ENCODE measurements at places on chromosomes 2 and 18.

GRCh38 chr2:211513446-211513845 is 957.0 kb downstream of the CPS1 start:
- DNase-seq: no peak

DNA sequence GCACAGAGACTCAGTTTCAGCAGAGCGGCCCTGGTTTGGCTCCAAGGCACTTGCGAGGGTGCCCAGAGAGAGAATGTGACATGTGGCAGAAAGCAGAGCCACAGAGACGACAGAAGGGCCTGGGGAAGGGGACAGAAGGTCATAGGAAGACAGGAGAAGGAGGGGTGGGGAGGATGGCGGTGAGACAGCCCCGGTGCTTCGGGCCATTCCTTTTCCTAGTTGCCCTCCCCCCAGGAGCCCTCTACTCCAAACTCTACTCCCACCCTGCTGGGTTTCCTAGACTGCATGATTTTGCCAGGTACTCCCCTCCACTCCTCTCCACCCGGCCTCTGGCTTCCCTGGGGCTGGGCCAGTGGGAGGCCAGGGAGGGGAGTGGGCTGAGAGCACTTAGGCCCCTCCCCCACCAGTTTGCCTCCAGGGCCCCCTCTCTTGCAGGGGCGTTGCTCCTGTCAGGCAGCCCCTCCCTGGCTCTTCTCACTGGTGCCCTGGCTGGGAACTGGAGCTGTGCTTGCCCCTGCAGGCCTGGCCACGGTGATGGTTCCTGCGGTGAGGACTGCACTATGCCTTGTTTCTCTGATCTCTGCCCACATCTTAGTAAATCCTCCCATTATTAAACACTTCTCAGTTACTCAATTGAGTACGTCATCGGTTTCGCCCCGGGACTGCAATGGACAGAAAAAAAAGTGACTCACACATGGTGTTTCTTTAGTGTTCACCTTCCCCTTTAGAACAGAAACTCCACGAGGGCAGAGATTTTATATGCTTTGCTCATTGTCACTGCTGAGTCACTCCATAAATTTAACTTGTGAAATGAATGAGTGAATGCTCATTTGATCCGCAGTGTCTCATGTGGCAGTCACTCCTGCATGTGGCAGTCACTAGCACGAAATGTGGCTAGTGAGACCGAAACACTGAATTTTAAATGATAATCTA is 58.7 kb upstream of the SP3 start:
- DNase-seq: no peak

GRCh38 chr2:30038419-30038818 is 108.4 kb upstream of the YPEL5 start:
- no peak for DNase-seq

- no peak for DNase-seq
These were observed 32.2 kb upstream of the GBX2 start for GRCh38 chr2:236200378-236200777.

GRCh38 chr2:31322371-31322770 is 88.4 kb downstream of the EHD3 start:
- DNase-seq: no peak

DNA sequence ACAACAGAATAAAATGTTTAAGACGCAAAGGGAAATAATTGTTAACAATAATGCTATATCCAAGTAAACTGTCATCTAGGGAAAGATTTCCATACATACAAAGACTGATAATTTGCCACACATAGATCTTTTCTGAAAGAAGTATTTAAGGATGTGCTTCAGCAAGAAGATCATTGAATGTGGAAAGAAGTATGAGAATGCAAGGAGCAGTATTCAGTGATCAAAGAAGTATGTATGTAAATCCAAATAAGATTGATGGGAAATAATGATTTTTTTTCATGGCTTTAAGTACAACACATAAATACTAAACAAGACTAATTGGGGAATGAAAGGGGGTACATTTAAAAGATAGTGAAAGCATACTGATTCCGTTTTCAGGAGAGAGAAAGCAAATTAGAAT is 410.4 kb upstream of the HS6ST1 start:
- DNase-seq: no peak

DNA sequence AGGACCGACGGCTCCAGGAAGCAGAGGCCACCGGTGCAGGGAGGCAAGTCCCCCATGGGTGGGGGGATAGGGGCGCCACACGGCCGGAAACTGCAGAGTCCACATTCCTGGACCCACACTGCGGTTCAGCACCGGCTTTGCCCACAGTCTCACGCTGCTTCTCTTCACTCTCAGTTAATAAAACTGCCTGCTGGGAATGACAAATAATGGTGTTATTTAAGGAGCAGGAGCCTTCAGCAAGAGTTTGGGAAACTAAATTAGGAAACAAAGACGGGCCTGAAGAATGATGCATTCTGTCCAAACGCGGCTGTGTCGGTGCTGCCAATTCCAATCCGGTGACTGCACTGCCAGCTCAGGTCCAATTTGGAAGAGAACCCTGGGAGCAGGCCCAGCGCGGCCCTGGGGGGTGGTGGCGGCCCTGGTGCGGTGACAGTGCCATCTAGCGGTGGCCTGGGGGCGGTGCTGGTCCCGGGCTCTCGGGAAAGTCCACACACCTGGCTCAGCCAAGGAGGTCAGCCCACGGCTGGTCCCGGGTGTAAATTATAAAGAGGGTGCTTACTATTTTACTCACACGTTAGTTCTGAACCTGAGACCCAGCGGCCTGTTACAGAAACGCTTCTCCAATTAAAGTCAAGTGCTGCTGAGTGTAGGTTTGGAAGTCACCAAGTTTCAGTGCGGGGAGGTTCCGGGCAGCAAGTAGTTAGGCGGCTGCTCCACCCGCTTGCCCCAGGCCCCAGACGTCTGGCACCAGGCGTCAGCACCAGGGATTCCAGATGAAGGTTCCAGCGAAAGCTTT is 73.1 kb upstream of the PXDN start:
- DNase-seq: no peak

GRCh38 chr2:113886479-113887008 is 3.3 kb upstream of the ACTR3 start:
- DNase-seq: no peak

- DNase-seq: no peak
These were observed 68.2 kb upstream of the STON1 start for GRCh38 chr2:48461721-48462120.

DNA sequence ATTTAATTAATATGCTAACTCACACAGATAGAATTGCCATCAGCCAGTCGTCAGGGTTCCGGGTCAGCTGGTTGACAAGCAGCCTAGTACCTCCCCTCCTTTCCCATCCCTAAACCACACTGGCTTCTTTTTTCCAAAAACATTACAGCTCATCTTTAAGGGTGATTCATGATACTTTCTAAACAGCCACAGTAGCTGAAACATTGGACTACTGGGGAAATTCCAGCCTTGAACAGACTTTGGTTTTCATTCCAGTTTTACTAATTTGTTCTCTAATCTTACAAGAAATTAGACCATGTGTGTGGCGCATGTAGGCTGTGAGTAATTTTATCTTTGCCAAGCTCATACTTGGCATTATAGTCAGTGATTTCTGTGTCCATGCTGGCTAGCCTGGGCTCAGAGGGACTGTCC is 110.8 kb downstream of the FMNL2 start:
- no peak for DNase-seq

DNA sequence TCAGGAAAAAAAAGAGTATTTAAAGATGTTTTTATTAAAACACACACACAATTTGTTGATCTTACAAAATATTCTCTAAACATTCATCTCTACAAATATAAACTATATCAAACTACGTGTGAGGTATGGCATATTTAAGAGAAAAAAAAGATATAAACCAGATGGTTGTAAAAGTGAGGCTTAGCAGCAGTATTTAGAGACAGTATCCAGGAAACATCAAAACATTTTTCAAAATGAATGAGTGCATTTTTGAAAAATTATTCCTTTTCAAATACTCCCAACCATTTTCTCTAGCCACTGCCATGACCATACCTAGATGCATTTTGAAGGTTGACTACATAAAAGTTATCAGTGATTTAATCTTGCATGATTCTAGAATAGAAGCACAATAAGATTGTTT is 38.2 kb upstream of the RAB27B start:
- no peak for DNase-seq

DNA sequence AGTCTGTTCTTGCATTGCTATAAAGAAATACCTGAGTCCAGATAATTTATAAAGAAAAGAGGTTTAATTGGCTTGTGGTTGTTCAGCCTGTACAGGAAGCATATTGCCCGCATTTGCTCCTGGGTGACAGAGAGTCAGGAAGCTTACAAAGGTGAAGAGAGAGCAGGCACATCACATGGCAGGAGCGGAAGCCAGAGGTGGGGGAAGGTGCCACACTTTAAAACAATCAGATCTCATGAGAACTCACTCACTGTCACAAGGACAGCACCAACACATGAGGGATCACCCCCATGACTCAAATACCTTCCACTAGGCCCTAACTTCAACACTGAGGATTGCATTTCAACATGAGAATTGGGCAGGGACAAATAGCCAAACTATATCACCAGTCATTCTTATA is 124.8 kb upstream of the COL5A2 start:
- no peak for DNase-seq

GRCh38 chr2:208982831-208983230 is 441.0 kb upstream of the MAP2 start:
- no peak for DNase-seq

GRCh38 chr18:56637711-56638231 is 621 bp downstream of the TXNL1 start:
- no peak for DNase-seq

- no peak for DNase-seq
These were observed 13.3 kb downstream of the BABAM2 start for GRCh38 chr2:27903649-27904404.

DNA sequence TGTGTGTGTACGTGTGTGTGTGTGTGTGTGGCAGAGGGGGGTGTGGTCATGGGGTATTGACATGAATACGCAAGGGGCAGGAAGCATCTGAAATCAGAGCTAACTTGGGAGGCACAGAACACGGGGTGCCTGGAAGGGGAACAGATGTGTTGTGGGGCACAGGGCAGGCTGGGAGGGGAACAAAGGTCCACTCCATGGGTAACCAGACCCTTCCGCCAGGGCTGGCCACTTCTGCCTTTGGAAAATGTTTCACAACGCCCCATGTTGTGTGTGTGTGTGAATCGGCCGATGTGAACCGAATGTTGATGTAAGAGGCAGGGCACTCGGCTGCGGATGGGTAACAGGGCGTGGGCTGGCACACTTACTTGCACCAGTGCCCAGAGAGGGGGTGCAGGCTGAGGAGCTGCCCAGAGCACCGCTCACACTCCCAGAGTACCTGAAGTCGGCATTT is at the start of gene SLC11A1:
TSS of gene SLC11A1 (plus strand) at position 358 of the 451 bp plus-strand sequence. CDS start 96 bp downstream, outside the sequence.
- no peak for DNase-seq

Measured in NCI-H2081 treated with DMSO at 0.1 percent for 48 hours (cell line).